Cerebellar nuclear complex (tissue), 1 donor: ENCODE measurements at places on chromosomes 7 and 10.

DNA sequence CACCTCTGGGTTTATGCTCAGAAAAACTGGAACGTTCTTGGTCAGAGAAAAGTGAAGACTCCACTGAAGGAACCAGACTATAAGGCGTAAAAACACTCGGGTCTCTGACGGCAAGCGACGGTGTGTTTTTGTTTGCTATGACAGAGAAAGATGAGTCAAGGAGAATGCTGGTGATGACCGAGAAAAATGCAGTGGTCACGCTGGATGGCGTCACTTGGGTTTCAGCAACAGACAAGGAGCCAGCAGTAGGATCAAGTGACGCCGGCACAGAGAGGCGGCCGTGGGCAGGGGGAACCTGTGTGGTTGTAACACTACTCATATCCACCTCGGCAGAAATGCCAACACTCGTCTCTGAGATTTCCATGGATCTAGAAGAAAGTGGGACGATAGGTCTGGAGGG lies 63.4 kb downstream of the KIAA1549 start:
- DNase-seq = no peak

GRCh38 chr7:118214833-118215182 lies 9.7 kb upstream of the ANKRD7 start:
- no peak for DNase-seq

GRCh38 chr7:34333925-34334324 lies 324.1 kb upstream of the NPSR1 start:
- no peak for DNase-seq

- no peak for DNase-seq
These were observed 83.2 kb upstream of the KIF5B start for GRCh38 chr10:32139223-32140073.

DNA sequence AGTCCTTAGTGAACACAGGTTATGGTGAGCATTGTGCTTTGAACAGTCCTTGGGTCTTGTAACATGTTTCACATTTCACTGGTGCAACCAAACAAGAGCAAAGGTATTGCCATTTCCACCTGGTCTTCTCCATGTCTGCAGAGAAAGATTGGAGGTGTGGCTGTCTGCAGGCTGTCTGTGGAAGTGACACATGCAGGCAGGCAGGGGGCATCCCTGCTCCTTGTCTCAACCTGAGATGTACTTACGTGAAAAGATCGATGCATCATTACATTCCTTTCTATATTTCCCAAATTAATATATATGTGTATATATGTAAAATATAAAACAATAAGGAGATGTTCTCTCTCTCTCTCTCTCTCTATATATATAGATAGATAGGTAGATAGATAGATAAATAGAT lies 54.3 kb downstream of the LRRC18 start:
- DNase-seq = no peak
